Stimulated activated CD8-positive, alpha-beta memory T cell treated with anti-CD3 and anti-CD28 coated beads, Interleukin-2, amount 100 ng/mL, for 1 hour (primary cell): ENCODE measurements at places on chromosomes 4 and X.

GRCh38 chr4:11589676-11590075, 161.0 kb upstream of the HS3ST1 start:
- DNase-seq: no peak

DNA sequence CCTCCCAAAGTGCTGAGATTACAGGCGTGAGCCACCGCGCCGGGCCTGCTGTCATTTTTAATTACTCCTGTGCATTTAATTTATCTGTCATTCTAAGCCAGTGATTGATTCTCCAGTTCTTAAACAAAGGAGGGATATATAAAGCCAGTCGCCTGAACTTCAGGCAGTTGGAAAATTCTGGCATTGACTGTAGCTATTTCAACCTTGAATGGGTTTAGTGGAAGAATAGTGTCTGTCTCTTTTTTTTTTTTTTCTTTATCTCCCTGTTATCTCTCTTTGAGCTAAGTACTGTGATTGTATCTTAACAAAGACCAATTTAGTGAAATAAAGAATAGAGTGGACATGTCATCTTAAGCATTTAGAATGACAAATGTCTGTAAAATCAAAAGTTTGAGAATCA, 11.0 kb downstream of the NEIL3 start:
- DNase-seq: no peak

DNA sequence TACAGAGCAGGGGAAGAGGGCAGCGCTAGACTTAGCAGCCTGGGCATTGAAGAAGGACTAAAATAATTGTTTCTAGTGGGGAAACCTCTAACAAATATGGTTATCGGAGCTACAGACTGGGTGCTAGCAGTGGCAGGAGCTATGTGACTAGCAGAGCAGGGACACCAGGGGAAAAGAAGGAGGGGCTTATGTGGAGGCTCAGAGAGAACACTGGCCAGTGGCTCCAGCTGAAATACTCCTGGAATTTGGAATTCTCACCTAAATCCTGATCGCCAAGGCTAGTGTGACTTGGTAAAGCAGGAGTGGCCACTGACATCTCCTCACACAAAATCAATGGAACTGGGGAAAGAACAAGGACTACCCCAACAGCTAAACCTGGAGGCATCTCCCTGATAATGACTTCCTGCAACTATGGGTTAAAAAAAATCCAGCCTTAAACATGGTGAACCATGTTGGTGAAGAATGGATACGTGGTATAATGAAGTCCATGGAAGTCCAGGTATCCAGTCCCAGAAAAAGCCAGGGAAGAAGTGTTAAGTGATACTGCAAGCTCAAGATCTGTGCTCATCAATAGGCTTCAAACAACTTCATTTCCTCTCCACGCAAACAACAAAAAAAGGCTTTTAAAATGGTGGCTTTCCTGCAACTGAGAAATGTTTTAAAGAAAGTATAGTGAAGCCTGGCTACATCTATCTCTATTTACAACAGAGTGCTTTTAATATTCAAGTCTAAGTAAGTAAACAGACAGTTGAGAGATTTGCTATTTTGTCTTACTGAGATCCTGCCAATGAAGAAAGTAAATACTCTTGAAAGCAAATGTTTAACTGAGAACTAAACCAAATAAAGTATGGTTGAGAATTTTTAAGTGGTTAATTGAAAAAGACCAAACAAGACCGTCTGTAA, 1.8 kb downstream of the TAPT1 start:
- no peak for DNase-seq

DNA sequence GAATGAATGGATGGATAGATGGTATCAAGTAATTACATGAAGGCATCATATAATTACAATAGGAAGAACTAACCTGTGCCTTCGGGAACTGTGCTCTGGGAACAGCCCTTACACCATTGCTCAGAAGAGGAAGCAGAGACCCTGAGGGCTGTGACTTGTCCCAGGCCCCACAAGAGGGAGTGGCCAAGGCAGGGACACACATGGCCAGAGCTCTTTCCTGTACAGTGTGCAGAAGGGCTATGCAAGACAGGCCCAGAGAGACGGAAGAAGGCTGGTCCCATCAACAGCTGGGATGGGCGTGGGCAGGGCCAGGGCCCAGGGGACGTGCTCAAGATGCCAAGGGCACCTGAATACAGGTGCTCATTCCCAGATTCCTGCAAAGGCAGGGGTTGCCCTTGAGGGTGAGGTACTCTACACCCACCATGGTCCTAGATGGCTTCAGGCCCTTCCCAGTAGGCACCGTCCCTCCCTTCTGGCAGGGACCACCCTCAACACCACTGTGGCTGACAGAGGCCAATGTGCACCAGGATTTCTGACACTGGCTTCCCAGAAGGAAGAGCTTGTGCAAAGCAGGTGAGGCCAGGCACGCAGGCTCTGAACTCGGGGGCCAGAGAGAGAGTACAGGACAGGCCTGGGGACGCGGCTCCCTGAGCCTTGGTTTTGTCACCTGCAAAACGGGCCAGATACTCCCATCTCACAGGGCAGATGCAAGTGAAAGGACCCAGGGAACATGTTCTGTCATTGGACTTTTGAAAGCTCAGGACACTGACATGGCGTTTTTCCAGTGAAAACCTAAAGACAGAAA, 1.7 kb downstream of the EVC2 start:
- DNase-seq: no peak

DNA sequence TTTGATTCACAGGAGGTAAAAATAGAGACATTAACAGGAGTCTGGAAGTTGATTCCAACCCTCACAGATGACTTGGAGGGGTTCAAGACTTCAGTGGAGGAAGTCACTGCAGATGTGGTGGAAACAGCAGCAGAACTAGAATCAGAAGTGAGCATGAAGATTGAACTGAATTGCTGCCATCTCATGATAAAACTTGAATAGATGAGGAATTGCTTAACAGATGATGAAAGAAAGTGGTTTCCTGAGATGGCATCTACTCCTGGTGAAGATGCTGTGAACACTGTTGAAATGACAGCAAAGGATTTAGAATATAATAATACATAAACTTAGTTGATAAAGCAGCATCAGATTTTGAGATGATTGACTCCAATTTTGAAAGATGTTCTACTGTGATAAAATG, 76.5 kb downstream of the RELL1 start:
- no peak for DNase-seq

DNA sequence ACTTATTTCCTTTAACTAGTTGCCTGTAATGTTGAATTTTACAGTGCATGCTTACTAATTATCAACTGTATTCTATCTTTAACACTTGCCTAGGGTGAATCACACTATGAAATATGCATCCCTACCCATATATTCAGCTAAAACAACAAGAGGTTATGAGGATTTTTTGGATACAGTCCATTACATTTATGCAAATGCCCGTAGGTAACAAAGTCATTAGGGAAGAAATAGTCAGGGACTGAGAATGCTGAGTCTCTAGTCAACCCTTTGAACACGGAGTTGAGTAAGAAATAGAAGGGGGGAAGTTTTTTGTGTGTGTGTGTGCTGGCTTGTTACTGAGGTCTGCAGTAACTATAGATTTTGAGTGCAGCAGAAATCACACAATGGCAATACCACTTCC, 26.1 kb upstream of the CBLL2 start:
- no peak for DNase-seq

DNA sequence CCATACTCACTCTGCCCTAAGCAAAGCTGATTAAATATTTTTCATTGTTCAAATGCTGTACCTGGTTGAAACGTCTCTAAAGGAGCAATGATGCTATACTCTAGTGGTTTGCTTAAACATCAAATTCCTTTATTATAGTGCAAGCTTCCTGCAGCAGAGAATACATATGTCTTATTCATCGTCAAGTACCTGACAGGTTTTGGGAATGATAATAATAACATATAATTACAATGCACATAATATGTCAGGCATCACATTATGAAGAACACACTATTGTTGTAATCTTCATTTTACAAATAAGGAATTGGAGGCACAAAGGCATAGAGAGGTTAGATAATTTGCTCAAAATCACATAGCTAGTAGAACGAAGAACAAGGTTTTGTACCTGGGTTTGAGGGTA, 151.6 kb downstream of the GRIA2 start:
- DNase-seq: no peak

DNA sequence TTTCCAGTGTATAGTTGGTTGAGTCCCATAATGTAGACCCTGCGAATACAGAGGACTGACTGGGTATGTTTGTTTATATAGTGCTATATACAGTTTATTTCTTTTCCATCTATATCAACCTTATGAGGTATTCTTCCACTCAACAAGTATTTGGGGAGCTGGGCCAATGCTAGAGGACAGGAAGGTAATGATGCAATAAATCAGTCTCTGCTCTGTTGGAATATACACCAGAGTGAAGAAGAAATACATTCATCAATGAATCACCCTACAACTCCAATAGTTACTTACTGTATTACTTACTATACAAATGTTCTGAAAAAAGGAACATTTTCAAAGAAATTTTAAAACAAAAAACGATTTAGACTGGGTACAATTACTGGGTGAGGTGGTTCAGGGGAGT, 2.1 kb upstream of the ARSJ start:
- no peak for DNase-seq

DNA sequence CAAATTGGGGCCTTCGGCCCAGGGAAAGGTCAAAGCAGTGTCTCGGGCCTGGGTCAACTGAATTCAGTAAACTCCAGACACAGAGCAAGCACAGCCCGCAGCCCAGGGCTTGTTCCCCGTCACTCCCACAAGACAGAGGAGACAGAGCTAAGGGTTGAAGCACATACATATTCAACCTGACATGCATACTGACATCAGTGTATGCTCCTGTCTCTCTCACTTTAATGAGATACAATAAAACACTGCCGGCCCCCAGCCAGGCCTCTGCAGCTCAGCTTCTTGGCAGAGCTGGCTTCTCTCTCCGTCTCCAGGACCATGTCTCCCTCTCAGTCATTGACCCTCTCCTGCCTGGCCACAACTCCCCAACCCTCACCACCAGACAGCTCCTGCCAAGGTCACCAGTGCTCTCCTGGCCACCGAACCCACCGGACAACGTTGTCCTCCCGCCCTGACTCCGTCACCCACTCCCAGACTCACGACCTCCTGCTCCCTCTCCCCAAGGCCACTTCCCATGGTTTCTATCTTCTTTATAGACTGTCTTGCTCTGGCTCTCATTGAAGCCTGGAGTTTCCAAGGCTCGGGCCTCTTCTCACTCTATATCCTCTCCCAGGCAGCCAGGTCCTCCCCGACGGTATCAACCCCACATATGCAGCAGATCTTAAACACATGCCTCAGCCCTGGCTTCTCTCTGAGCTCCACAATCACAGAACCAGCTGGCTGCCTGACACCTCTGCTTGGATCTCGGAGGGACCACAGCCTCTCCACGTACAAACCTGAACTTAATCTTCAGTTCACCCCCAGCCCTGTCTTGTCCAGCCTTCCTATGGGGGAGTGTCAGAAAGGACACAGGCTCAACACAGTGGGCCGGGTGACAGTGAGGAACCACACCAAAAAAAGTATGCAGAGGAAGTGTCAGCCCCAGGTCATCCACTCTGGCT, 67.7 kb upstream of the C4orf50 start:
- DNase-seq: no peak

DNA sequence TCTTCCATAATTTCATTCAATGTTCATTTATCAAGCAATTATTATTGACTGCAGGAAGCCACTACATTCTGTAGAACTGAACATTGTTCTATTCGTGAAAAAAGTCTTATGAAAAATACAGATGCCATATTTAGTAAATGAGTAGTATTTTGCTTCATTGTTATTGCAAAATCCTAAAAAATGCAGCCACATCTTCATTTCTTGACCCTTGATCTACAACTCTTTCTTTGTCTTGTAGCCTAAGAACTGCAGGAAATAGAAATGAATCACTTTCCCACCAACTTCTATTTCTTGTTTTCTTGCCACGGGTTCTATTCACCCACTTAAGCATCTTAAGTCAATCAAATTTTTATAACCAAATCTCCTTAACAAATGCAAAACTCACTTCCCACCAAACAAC, 63.3 kb downstream of the KCNIP4 start:
- no peak for DNase-seq

- no peak for DNase-seq
Measured at GRCh38 chr4:86554646-86555045, 39.5 kb upstream of the PTPN13 start.

DNA sequence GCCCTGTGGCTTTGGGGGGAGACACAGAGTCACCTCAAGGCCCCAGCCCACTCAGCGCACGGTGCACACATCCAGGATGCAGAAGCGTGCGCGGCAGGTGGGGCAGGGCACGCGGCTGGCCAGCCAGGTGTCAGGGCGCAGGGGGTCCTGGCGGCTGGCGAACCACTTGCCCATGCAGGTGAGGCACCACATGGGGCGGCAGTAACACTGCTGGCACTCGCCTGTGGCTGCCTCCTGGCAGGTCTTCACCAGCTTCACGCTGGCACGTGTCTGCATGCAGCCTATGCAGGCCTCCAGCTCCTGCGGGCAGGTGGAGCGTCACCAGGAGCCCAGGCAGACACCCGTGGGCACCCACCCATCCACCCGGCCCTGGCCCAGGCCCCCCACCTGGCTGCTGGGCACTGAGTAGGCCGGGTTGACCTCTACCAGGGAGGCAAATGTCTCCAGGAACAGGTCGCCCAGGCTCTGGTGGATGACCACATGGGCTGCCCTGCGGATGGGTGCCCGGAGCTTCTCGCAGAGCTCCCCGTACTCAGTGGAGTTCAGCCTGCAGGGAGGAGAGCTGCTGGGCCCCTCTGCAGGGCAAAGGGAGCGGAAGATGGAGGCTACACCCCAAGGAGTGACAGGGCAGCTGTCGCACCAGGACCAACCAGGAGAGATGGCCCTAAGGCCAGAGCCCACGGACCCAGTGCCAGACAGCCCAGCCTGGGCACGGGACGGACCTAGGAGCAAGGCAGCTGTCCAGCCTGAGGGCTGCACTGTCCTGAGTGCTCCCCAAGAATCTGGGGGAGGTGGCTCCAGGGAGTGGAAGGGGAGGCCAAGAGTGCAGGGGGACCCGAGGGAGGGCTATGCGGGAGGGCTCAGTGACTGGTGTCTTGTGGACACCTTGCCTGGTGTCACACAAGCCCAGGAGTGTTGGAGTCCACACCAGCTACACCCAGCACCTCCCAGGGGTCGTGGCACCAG, 3.7 kb downstream of the TMEM129 start:
- no peak for DNase-seq

GRCh38 chrX:10892621-10893225, 218.4 kb upstream of the HCCS start:
- no peak for DNase-seq

- DNase-seq: no peak
Measured at GRCh38 chr4:8316251-8316771, 46.8 kb downstream of the HTRA3 start.

DNA sequence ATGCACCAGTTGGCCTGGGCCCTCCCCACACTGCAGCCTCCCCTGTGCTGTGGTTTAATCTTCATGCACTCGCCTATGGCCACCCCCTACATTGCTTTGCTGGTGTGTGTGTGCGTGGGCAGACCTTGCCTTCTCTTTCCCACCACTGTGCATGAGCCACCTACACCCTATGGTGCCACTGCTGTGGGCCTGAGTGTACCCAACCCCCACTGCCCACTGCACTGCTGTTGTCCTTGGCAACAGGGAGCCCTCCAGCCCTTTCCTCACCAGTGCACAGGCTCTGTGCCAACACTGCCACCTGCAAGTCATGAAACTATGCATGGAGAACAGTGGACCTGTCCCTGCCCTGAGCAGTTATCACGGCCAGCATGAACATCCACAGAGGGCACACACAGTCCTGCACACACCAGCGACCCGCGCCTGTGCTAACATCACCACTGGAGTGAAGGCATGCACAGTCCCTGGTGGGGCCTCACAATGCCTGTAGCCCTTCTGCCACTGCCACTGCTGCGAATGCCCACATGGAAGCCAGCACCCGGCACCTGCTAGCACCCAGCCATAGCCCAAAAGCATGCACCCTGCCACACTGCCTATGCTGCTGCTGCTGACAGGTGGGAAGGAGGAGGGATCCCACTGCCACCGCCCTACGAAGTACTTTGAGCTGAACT, 237.8 kb upstream of the ARSJ start:
- DNase-seq: no peak
